ENCODE measurements at places on chromosomes 2 and 18. TPM values are rescaled to one million over a fixed set of nuclear protein-coding genes. Genes with fewer than 3 reads are reported as not detected.

DNA sequence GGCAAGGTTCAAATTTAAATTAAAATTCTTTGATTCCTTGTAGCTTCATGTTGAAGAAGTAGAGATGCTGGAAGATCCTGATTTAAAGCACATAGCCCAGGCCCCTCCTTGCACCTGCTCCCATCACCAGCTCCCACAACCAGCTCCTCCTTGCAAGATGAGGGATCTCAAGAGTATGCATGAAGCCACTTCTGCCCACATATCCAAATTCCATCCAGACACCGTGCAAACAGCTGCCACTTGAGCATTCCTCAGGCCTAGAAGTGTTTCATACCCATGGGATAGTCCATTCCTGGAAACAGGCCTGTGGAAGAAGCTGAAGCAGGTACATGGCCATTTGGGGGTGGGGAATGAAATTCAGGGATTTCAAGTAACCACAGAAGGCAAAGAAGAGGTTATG, 32.4 kb upstream of the ITPRID2 start:
- DNase-seq: no peak

DNA sequence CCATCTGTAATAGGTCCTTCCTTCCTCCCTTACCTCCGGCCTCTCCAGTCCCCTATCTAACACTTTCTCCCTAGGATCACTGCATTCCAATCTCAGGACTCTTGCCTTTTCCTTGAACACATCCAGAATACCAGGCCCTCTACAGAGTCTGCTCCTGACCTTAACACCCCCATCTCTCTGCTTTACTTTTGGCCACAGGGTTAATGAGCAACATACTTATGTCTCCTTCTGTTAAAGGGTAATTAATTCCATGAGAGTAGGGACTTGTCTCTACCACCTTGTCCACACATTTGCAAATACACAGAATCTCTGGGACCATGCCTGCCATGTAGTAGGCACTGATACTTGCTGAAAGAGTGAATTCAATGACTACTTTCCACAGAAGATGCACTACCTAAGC, 94.9 kb downstream of the COBLL1 start:
- DNase-seq: no peak

- DNase-seq: no peak
These were observed 63.7 kb upstream of the BCL2L11 start for GRCh38 chr2:111057045-111057444.

GRCh38 chr2:134453973-134454372, 200.1 kb downstream of the MGAT5 start:
- DNase-seq: no peak

DNA sequence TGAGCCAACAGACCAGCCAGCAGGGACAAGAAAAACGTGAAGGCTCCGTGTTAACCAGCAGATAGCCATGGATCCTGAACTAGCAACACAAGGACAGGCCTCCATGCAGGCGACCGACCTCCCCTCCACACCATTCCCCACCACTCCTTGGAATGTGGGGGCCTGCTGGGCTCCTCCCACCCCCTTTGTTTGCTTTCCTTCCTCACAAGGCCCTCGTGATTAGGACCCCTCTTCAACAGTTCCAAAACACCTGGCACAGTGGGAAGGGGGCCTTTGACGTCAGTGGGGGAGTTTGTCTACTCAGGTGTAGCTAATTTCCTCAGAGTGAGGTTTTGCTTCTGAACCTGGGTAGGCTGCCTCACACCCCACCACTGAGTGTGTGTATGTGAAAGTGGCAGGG, 37.8 kb downstream of the SLC14A2 start:
- no peak for DNase-seq

GRCh38 chr2:118841828-118842461, 5.5 kb downstream of the EN1 start:
- DNase-seq: no peak

DNA sequence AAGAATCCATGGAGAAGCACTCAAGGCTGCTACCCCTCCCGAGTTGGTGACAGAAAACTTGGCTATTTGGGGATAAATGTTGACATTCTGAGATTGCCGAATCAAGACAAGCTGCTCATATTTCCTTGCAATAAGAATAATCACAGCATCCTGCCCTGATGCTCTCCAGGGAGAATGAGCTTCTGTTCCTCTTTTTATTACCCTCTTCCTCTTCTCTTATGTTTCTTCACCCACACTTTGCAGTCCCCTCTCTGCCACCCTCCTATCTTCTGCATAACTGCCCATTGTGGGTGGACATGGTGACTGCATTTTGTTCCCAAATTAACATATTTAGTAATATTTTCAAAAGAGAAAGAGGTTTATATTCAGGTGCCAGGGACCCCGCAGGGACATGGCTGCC, 11.9 kb upstream of the MSGN1 start:
- DNase-seq: no peak

GRCh38 chr2:9782197-9782719, 61.0 kb upstream of the TAF1B start:
- peak; percentile 81 for DNase-seq

GRCh38 chr2:237497838-237498186, 10.8 kb downstream of the MLPH start:
- DNase-seq: no peak

DNA sequence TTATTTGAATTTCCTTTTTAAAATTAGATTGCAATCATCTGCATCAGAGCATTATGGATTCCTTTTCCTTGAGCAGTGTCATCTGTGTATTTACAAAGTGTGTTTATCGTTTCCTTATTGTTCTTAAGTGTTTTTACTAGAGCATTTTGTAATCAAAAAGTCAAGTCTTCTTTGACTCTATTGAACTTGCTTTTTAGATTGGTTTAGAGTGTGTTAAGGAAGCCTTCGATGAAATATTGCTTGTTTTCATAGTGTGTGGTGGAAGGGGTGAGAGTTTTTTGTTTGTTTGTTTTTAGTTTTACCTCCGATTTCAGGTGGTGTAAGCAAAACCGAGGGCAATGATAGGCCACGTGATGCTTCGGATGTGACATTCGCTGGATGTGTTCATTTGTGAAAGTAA, 45.7 kb downstream of the ARHGAP28 start:
- DNase-seq: no peak

TIMM21 gene
- 120 TPM for total RNA-seq

TMEM247 gene
- total RNA-seq: not detected

MROH2A gene
- total RNA-seq: not detected

Data from PC-3 (cell line).